ENCODE measurements at places on chromosomes 6 and 20.

DNA sequence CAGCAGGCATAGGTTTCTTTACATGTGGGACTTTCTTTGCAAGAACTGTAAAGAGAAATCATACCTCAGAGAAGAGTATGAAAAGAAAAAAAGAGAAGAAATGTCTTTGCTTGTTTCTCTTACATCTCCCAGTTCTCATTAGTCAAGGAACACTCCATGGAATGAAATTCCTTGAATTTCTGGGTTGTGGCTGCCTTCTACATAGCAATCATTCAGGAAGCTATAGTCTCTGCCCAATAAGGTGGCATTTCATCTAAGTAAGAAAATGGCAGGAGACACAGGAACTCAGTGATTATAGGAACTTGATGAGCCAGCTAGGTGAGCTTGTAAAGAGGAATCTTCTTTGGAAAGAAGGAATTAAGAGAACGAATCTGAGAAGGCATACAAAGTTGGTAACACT lies 197.0 kb upstream of the FKBP1C start:
- DNase-seq, result no peak

- DNase-seq, result no peak
Measured at GRCh38 chr20:48632017-48632824, 195.6 kb downstream of the PREX1 start.

GRCh38 chr20:48180618-48181017 lies 395.3 kb upstream of the SULF2 start:
- no peak for DNase-seq

- no peak for DNase-seq
Measured at GRCh38 chr20:33407251-33407650, 5.9 kb upstream of the CDK5RAP1 start.

GRCh38 chr6:53701333-53702218 lies 36.0 kb upstream of the KLHL31 start:
- DNase-seq, result no peak

DNA sequence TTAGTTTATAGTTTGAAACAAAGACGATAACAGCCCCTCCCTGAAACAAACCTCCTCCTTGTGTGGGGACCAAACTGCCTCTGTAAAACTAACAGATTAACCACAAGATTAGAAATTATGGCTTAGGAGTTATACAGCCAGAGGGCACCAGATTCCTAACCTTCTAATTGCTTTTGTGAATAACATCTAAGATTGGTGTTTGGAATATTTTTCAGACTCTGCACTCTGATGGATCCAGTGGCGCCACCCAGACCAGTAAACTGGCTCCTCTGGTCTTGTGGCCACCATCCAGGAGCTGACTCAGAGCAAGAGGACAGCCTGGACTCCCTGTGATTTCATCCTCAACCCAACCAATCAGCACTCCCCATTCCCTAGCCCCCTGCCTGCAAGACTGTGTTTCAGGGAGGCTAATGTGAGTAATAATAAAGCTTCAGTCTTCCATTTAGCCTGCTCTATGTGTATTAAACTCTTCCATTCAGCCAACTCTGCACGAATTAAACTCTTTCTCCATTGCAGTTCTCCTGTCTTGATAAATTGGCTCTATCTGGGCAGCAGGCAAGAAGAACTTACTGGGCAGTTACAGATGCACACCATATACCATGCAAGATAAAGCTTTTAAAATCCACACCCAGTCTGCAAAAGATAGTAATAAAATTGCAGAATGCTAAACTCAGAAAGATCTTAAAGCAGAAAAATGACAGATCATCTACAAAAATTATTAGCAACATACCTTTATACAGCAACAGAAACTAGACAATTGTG lies 58.5 kb upstream of the SLC22A16 start:
- DNase-seq, result no peak

DNA sequence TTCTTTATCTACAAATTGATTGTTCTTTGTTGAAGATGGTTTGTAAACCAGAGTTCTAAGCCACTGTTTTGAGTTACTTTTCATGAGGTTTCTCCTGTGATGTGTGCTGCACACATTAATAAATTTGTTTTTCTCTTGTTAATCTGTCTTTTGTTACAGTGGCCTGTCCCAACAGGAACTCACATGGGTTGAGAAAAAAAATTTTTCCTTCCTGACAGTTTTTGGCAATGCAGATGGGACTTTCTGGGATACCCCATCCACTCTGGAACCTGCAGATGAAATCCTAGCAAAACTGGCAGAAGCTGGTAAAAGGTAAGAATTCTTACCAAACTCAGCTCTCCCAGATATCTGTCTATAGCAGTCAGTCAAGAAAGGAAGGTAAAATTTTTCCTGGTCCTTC lies 88.1 kb downstream of the CEP162 start:
- no peak for DNase-seq

- no peak for DNase-seq
Measured at GRCh38 chr20:4671015-4671414, 50.7 kb upstream of the PRND start.

- DNase-seq, result no peak
Measured at GRCh38 chr6:81894788-81895271, 142.3 kb upstream of the TENT5A start.

GRCh38 chr20:5662769-5663168 lies 87.4 kb upstream of the SHLD1 start:
- DNase-seq, result no peak

DNA sequence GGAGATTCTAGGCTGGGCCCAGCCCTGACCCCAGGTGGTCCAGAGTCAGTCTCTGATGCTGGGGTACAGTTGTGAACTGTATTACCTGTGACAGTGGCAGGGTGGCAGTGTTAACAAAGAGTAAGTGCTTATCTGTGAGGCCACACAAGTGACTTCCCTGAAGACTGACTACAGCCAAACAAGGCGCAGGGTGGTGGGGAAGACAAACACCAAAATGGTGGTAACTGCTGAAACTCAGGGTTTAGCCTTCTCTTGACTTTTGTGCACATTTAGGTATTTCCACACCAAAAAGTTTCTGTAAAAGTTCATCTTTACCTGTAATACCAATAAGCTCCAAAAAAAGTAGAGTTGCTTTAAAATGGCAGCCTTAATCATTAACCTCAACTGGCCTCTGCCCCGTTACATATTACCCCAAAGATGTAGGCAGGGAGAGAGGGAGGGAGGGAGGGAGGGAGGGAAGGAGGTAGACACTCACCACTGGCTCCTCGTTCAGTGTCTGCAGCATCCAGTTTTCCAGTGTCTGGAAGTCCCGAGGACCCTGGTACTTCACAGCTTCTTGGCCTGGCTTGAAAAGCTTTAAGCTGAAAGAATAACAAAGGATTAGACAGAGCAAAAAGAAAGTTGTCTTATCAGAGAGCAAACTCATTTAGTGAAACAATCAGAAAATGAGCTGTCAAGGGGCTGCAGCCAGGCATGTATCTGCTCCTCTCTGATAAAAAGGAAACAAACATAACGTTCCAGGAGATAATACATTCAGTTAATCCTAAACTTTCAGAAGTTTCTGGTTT lies 11.3 kb downstream of the TXNDC5 start:
- no peak for DNase-seq

DNA sequence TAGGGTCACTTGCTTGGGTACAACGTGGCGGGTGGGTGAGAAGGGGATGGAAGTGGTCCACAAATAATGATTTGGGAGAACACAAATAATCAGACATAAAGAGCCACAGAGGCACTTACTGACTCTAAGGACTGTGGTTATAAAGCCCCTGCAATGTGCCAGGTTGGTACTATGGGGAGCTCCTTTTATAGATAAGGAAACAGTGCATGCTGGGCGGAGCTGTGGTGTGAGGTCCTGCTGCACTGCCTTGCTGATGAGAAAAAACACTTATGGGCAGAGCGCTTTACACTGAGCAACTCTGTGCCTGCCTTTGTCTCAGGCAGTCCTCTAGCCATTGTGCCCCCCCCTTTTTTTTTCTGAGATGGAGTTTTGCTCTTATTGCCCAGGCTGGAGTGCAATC lies 29.1 kb upstream of the SCRT2 start:
- DNase-seq, result no peak

GRCh38 chr6:89002523-89002922 lies 39.1 kb upstream of the RNGTT start:
- DNase-seq, result no peak

- no peak for DNase-seq
Measured at GRCh38 chr6:99412065-99412464, 13.0 kb downstream of the PNISR start.

GRCh38 chr6:169503422-169504152 lies 198.2 kb downstream of the WDR27 start:
- DNase-seq, result no peak

DNA sequence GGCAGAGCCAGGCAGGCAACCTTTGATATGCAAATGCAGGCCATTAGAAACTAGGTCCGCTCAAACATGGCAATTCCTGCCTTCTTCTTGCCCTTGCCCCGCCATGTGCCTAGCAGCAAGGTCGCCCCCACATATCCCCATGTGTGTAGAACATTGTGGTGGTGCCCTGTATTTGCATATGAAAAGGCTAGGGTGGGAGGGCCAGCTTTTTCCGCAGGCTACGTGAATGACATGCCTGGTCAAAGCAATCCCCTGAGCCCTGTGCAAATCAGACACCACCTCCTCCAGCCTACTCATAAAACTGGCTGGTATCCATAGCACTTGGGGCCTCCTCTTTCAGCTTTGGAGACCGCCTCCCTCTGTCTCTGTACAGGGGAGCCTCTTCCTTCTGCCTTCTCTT lies 31.6 kb downstream of the GSTA2 start:
- DNase-seq, result no peak
